Brain microvascular endothelial cell (primary cell): ENCODE measurements at places on chromosomes 11 and 22.

DNA sequence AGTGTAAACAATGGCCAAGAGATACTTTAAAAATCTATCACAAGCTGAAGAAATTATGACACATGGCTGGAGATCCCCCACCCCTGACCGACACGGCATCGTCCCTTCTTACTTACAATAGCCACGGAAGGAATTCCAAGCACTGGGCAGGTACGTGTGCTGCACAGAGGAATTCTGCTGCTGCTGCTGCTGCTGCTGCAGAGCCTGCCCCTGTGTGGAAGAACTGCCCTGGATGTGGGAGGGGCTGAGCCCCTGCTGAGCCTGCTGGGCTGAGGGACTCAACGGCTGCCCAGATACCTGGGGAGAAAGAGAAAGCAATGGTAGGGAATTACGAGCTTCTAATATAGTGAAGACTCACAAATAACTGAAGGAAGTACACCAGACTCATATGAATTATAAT, 15.0 kb upstream of the NFRKB start:
- DNase-seq, result no peak

DNA sequence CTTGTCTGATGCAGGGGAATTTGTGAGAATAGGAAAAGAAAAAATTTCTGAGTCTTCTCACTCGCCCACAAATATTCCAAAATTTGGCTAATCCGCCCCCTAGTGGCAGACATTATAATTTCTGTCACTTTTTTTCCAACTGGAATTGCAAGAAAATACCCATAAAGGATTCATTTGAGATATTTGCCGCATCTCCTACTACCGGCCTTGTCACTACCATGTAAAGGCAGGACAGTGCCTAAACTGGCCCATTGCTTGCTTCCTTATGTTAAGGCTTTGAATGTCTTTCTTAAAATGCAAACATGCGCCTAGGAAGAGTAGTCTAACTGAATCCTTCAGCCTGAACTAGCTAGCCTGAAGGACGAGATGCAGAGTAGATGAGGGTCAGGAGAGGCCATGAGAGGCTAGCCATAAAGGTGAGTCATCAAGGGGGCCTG, 9.3 kb upstream of the CEP295 start:
- DNase-seq, result peak; percentile 50

GRCh38 chr11:40370821-40371616, 1088.4 kb downstream of the LRRC4C start:
- DNase-seq, result no peak

DNA sequence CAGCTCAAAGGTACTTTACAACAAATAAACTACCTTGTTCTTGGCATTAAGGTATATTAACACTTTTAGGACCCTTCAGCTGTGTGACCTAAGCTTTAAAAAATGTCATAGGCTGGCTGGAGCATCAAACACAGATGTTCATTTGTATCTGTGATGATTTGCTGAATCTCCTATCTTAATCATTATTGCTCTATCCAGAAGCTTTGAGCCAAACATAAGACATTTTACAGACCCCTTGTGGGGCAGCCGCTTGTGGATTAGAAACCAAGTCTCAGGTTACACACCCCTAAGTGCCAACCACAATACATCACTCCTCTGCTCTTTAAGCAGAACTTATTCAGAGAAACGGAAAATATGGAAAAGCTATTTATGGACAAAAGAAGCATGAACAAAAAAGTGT, 394.2 kb upstream of the CCDC90B start:
- DNase-seq, result no peak

- DNase-seq, result no peak
Observed at GRCh38 chr11:112794331-112794846, 166.8 kb upstream of the NCAM1 start.

GRCh38 chr11:122692444-122692843, 36.9 kb downstream of the UBASH3B start:
- no peak for DNase-seq

GRCh38 chr11:15222777-15223176, 108.1 kb downstream of the INSC start:
- DNase-seq, result no peak

DNA sequence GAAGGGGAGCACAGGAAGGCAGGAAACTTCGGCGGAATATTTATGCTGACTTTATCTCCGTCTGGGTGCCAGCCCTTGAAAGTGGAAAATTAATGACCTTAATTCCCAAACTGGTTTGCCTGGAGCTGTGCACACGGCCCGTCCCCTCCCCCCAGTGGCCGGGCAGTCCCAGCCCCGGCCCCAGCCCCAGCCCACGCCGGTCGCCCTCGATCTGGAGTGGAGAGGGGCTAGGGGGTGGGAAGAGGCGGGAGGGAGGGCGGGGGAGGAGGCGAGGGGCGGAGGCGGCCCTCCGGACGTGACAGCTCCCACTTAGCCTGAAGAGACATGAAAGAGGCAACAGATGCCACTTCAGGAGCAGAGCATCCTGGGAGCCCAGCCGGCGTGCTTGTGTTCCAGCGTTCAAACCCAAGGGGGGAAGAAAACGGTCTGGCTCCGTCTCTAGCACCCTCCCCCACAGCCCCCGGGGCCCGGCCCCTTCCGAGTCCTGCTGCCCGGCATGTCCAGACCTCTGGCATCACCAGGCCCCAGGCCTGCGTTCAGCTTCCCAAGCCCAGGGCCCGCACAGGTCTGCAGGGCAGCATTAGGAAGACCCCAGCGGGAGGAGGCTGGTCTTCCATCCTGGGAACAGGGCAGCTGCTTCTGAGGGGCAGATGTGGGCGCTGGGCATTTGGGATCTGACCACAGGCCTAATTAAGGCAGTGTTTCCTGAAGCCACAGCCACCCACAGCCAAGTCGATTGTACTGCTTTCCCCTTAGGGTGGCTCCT, 20.0 kb upstream of the LMO1 start:
- no peak for DNase-seq

DNA sequence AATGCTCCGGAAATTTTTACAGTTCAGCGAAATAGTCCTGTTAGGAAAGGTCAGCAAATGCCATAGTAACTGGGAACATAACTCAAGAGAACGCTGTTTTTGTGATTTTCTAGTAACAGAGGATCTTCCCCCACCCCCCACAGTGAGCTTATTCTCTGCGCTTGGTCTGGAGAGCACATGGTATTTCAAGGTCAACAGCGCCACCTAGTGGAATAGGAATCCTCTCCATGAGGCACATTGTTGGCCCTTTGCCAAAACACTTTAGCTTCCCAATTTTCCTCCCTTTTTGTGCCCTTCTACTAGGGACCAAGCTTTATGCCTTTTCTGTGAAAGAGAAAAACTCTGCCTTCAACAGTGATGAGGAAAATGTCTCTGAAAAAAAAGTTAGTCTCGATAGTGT, 13.2 kb upstream of the OR4C12 start:
- peak; percentile 35 for DNase-seq

- DNase-seq, result no peak
Observed at GRCh38 chr11:691710-692590, 3.1 kb downstream of the DEAF1 start.

DNA sequence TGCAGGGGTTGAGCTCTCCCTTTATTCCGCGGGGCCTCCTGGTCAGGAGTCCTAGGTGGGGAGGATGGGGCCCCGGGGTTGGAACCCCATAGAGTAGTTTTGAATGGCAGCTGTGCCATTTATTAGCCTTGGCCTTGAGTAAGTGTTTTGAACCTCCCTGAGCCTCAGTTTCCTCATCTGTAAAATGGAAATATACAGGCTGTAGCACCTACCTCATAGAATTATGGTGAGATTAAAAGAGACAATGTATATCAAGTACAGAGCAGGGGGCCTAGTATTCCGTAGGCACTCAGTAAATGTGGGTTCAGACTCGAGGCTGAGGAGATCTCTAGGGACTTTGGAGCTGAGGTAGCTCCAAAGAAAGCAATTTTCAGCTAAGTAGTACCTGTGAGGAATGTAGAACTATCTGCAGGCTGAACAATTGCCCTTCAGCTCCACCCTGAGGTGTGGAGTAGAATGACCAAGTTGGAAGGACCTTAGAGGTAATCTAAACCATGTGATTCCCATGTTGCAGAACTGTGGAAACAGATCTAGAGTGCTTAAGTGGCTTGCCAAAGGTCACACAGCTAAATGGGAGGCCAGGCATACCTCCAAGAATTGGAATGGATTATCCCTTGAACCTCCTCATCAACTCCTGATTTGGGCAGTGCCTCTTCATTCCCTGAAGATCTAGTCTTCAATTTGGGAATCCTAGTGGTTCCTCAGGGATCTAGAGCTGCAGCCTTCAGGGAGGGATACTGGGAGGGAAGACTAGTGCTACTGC, 682 bp downstream of the PGAP2 start:
- DNase-seq, result no peak

GRCh38 chr11:65856689-65857499, 1.1 kb downstream of the CFL1 start:
- DNase-seq, result peak; percentile 63

- DNase-seq, result no peak
Observed at GRCh38 chr11:24808173-24808572, 311.3 kb downstream of the LUZP2 start.

DNA sequence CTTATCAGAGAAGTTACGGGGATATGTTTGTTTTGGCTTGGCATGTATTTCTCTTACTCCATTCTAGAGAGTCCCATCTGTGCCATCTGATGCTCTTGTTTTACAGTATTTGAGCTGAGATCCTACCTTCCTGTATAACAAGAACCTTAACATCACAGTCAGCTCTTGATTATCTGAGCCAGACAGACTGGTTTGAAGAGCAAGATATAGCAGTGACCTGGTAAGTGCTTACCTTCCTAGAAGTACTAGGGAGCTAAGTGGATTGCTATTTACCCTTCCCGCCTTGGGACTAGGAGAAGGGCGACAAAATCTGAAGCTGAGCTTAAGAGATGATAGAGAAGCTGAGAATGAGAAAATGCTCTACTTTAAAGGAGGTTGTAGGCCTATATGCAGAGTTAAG, 235.3 kb downstream of the CSNK2A3 start:
- DNase-seq, result no peak

- DNase-seq, result no peak
Observed at GRCh38 chr11:45393334-45393733, 107.2 kb upstream of the SYT13 start.

DNA sequence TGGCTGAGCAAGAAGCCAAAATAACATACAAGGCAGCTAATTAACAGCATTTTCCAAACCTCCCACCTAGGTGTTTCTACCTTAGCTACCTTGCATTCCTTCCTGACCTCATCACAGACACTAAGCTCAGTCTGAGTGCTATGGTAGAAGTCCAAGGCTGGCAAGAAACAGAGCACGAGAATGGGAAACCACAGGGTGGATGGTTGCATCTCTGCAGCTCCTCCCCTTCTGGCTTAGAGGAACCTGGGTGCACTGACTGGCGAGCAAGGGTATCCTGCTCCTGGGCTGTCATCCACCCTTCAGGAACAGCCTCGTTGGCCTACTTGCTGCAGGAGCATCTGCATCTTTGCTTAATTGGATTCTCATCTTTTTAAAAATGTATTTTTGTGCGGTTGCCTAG, 73.1 kb upstream of the KIRREL3 start:
- no peak for DNase-seq

DNA sequence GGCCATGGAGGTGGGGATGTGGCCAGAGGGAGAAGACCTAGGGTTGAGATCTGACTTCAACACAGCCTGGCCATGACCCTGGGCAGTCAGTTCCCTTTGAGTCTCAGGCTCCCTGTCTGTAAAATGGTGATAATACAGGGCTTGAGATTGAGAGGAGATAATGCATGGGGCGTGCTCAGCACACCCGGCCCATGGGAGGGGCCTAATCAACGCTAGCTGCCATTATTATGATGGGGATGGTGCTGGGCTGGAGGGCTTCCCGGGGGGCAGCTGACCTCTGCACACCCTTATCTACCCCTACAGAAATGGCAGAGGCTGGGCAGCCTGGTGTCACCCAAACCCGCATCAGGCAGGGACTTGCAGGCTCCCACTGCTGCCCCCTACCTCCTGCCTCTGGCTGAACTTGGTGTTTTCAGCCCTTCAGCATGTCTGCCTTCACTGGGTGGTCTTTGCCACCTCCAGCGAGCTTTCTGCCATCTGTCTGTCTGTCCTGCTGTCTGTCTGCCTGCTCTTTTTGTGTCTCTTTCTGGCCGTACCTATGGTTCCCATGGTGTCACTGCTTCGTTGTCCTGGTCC, 84.5 kb downstream of the CACNA1I start:
- no peak for DNase-seq

GRCh38 chr11:36574486-36574885, 6.7 kb downstream of the RAG1 start:
- no peak for DNase-seq

- DNase-seq, result no peak
Observed at GRCh38 chr11:31397239-31397834, 27.7 kb downstream of the DNAJC24 start.

GRCh38 chr11:86234831-86235461, 9.6 kb upstream of the EED start:
- DNase-seq, result no peak

DNA sequence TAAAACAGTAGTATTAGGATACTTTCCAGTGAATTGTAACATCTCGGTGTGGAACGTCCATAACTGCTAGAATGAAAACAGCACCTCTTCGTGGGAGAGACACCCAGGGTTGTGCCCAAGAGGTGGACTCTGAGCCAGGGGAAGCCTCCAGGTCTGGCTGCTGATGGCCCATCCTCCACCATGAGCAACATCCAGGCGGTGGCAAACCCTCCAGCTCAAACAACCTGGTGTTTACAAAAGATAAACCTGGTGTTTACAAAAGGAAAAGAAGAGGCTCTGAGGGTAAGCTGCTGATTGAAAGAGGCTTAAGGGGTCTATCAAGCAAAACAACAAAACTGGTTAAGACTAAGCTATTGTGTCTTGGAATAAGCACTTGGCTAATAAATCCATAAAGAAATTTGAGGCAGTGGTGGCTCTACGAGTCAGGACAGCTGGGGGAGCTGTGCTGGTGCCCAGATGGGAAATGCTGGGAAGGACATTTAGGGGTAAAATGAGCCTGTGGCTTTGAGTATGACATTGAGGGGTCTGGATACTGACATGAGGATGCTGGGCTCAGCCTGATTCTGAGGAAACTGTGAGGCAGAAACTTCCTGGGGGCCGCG, 909.0 kb downstream of the BRD1 start:
- no peak for DNase-seq

DNA sequence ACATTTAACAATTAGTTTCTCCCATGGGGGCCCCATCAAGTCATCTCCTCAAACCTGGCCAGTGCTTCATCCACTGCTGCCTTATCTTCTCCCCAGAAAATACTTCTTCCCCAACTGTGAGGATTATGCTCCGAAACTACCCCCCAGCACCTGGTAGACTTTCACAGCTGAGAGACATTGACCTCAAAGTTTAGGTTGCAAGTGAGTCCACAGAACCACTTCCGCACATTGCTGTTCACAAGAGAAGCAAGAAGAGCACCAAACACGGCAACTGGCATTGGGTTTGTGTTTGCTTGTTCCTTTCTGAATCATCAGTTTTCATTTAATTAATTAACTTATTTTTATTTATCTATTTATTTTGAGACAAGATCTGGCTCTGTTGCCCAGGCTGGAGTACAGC, 6.1 kb downstream of the MCHR1 start:
- no peak for DNase-seq

DNA sequence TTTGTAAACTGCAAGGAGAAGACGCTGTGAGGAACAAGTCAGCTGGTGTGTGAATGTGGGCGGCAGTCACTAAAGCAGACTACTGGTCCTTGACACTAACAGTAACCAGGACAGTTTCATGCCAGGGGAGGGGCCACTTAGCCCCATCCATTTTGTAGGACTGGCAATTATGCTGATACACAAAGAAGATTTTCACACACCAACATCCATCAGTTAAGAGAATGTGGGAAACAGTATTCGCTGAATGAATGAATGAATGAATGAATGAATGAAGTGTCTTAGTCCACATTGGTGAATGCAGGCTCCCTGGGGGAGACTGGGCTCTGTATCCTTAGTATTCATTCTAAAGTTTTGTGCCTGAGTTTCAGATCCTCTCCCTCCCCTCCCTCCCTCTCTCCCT, 590.4 kb downstream of the BRD1 start:
- DNase-seq, result no peak

GRCh38 chr22:20571531-20572007, 64.2 kb downstream of the MED15 start:
- no peak for DNase-seq
